A549 treated with ZK216348 at 1 μM for 4 hours (cell line): ENCODE measurements at places on chromosomes 16 and 17. TPM values are rescaled to one million over a fixed set of nuclear protein-coding genes. Genes with fewer than 3 reads are reported as not detected.

CASKIN1 gene
- 0.29 to 1.5 TPM (median 0.56 TPM) in 5 replicates for total RNA-seq

ZG16 gene
- total RNA-seq = not detected in 5 replicates

TPSD1 gene
- total RNA-seq = not detected in 5 replicates

CACNG3 gene
- total RNA-seq = not detected in 5 replicates

MSLN gene
- 2.4 to 4.2 TPM (median 3.2 TPM) in 5 replicates for total RNA-seq

NPIPA5 gene
- 1.9 to 5.4 TPM (median 2.7 TPM) in 4 of 5 replicates, not detected in the other for total RNA-seq

NFAT5 gene
- total RNA-seq = 3.8 to 8.3 TPM (median 6.8 TPM) in 5 replicates

GCGR gene
- 0.11 to 0.52 TPM (median 0.31 TPM) in 4 of 5 replicates, not detected in the other for total RNA-seq

SYCE1L gene
- 5.2 to 8.0 TPM (median 7.8 TPM) in 5 replicates for total RNA-seq

CD300C gene
- 0.13 to 0.38 TPM (median 0.23 TPM) in 4 of 5 replicates, not detected in the other for total RNA-seq

WDR90 gene
- 13.9 to 34.9 TPM (median 26.8 TPM) in 5 replicates for total RNA-seq

PPY gene
- not detected in 5 replicates for total RNA-seq

TBC1D3G gene
- not detected in 5 replicates for total RNA-seq

MPV17L gene
- total RNA-seq = 4.1 to 5.9 TPM (median 5.7 TPM) in 5 replicates
